ENCODE measurements at places on chromosomes 5 and 9.

DNA sequence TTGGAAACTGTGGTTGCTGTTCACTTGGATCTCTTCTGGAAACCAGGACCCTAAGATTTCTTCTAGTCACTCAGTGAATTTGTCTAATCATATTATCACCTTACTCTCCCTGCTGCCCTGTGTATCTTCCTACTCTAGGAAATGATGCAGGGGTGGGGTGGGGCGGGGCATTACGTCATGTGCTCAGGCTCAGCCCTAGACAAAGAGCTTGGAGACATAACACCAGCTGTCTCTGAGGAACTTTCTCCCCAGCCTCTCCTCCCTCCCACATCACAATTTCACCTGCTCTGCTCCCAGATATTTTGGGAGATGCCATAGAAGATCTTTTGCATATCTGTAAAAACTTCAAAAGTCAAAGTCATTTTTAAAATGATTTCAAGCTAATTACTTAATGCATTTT is 470.4 kb downstream of the ZSWIM6 start:
- no peak for DNase-seq

GRCh38 chr5:13108265-13108664 is 836.2 kb downstream of the DNAH5 start:
- DNase-seq: no peak

GRCh38 chr5:90613918-90614504 is 55.4 kb downstream of the ADGRV1 start:
- no peak for DNase-seq

- no peak for DNase-seq
Observed at GRCh38 chr5:40841068-40841805, at the start of gene CARD6. Gene CARD6, plus strand, starts transcription at chr5:40841367. Its CDS starts 16 bp downstream, at chr5:40841383.

DNA sequence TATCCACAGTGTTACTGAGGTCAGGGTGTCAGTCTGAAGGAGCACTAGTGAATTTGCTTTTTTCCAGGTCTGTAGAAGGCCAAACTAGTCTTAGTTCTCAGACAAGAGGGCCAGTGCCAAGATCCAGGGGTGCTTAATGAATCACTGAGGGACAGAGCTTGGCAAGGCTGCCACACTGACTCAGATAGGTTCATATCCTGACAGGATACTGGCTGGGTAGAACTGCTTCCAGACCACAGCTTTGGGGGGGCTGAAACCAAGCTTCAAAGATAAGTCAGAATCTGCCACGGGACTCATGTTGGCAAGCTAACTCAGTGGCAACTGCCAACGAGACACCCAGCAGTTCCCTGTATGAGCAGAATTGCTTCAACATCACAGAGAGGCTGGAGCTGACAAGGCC is 1125.4 kb downstream of the EFNA5 start:
- no peak for DNase-seq

DNA sequence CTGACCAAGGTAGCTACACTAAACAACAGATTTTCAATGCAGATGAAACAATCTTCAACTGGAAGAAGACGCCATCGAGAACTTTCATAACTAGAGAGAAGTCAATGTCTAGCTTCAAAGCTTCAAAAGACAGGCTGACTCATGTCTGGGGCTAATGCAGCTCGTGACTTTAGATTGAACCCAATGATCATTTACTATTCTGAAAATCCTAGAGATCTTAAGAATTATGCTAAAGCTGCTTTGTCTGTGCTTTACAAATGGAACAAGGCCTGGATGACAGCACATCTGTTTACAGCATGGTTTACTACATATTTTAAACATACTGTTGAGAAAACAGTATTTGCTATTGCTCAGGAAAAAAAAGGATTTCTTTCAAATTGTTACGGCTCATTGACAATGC is 54.9 kb downstream of the RICTOR start:
- no peak for DNase-seq
